Epithelial cell of prostate (primary cell): ENCODE measurements at places on chromosomes 3 and 15.

DNA sequence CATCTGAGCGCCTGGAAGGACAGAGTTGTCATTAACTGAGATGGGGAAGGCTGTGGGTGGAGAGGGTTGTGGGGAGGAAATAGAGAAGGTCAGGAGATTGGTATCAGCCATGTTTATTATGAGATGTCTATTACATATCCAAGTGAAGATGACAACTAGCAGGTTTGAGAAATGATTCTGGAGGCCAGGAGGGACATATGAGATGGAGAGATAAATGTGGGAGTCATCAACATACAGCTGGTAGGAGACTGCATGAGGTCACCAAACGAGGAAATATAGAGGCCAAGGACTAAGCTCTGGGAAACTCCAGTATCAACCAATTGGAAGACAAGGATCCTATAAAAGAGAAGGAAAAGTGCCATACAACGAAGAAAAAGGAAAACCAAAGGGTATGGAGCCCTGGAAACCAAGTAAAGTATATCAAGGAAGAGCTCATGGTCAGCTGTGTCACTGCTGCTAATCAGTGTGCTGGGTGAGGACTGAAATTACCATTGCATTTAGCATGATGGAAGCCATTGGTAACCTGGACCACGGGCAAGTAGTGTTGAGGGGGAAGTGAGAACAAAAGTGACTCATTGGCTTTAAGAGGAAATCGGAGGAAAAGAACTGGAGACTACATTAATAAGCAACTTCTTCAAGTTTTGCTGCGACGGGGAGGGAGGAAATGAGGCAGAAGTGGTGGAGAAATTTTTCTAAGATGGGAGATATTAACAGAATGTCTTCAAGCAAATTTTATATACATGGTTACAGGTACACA, 14.0 kb upstream of the UACA start:
- DNase-seq, result no peak

DNA sequence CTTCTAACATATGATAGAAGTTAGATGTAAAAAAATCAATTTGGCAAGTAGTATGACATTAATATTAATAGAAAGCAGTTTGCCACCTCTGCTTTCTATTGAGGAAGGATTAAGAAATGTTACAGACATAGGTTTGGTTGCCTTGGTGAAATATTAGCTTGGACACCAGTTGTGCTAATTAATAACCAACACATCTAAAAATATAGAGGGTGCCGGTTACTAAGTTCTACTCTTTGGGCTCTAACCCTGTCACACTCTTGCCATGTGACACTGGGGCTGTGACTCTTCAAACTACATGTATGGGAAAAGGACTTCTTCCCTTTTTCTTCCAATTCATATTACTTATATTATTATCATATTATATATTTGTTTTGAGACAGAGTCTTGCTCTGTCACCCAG, 64.4 kb downstream of the TRIM71 start:
- DNase-seq, result no peak

DNA sequence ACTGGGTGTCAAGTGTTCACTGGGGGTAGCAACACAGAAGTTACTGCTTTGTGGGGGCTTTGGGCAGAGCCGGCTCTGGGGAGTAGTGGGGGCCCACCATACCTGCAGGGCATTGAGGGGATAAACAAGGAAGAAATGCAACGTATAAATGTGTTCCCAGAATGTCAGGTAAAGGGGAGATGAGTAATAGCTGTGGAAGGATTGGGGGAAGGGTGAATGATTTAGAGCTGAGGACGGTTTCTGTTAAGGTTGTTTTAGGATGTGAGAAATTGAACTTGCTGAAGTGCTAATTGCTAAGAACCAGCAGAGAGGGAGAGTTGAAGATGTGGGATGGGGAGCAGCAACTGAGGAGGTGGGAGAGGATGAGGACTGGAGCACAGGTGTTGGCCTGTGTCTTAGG, 10.7 kb downstream of the SCG5 start:
- DNase-seq, result no peak

- peak; percentile 5 for DNase-seq
Observed at GRCh38 chr3:67437090-67437489, 217.3 kb downstream of the SUCLG2 start.

DNA sequence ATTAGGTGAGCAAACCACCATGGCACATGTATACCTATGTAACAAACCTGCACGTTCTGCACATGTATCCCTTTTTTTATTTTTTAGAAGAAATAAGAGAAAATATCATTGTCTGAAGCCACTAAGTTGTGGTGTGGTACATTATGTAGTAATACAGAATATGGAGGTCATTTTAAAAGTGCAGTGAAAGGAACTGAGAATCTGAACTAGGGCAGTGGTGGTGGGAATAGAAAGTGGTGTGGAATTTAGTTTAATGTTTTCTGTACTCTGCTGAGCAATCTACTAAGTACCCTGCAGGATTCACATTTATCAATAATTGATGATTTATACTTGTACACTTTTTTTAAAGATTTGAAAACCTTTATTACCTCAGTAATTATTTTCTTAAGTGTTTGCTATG, 283.5 kb downstream of the CHL1 start:
- no peak for DNase-seq

GRCh38 chr3:30241721-30242120, 364.7 kb upstream of the TGFBR2 start:
- DNase-seq, result no peak

- DNase-seq, result no peak
Observed at GRCh38 chr15:44145495-44145894, 49.6 kb downstream of the FRMD5 start.

- no peak for DNase-seq
Observed at GRCh38 chr3:131630097-131630496, 127.3 kb upstream of the MRPL3 start.

DNA sequence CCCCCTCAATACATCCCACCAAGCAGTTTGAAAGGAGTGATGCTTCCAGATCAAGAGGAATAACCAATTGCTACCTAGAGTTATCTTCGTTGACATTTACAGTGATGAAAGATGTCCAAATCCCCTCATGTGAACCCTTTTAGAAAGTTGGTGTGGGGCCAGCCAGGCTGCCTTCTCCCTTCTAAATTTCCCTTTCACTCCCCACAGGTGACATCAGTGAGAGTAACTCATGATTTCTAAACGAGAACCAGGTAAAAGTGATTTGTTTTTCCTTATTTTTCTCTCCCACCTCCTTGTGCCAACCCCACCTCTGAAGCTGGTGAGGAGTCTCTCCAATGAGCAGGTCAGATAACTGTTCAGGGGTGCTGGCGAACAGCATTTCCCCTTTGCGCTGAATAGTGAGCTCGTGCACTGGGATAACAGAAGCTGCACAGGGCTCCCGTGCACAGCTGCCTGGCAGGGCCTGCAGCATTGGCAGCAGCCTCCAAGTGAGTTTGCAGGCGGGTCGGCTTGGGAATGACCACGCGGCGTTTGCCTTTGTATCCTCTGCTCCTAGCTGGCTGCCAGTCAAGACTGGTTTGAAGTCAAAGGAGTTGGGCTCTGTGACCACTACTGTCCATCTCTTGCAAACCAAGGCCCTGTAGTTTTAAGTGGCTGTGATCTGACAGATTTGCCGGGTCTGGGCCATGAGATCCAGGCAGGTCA, 70.2 kb upstream of the CORO2B start:
- no peak for DNase-seq

DNA sequence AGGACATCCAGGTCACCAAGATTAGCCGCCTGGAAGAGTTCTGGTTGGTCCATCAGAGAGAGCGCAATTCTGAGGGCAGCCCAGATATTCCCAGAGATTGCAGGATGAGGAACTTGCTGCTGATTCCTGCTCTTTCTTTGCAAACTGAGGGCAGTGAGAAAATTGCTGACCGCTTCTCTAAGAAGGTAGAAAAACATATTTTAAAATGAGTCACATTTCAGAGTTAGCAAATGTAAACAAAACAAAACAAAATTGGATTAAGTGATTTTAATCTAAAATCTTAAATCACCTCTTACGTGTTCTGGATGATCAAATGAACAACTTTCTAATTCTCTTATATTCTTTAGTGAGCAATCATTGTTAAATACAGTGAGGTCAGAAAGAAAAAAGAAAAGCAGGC, 149.0 kb downstream of the USP13 start:
- DNase-seq, result no peak

GRCh38 chr3:149339931-149340309, 6.5 kb upstream of the TM4SF18 start:
- DNase-seq, result peak; percentile 60

GRCh38 chr3:170866499-170866898, 3.5 kb downstream of the RPL22L1 start:
- DNase-seq, result no peak
